ENCODE measurements at places on chromosomes 2 and 18.

- no peak for DNase-seq
These were observed 275.3 kb downstream of the KCNS3 start for GRCh38 chr2:18153741-18154140.

- no peak for DNase-seq
These were observed 609.1 kb upstream of the SYT4 start for GRCh38 chr18:43886341-43886740.

GRCh38 chr18:49910986-49911385 lies 97.7 kb upstream of the ACAA2 start:
- DNase-seq: no peak

DNA sequence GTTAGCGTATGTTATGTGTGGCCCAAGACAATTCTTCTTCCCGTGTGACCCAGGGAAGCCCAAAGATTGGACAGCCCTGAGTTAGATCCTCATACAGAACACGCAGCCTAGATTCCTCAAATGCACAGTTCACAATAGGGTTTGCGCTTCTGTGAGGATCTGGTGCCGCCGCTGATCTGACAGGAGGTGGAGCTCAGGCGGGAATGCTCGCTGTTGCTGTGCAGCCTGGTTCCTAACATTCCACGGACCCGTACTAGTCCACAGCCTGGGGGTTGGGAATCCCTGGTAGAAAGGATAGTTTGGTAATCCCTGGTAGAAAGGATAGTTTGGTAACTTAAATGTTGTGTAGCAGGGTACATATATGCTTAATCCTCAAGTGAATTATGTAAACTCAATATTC lies 27.0 kb downstream of the MAPRE3 start:
- DNase-seq: no peak

GRCh38 chr2:3033315-3033714 lies 344.3 kb downstream of the EIPR1 start:
- DNase-seq: no peak

DNA sequence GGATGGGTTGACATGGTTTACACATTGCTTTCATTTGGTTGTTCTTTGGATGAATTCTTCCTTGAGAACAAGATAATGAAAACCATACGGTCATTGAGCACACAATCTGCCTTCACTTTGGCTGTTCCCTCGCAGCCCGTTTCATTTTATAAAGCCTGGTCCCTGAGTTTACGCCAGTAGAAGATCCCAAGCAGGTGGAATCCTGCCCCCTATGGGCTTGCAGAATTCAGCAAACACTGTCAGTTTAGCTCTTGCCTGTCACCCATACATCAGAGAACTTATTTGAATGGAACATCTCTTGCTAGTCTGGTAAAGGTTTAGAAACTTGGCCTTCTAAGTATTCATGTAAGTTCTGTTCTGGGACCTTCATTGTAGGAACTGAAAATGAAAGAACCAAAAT lies 666.4 kb upstream of the ZEB2 start:
- DNase-seq: no peak

DNA sequence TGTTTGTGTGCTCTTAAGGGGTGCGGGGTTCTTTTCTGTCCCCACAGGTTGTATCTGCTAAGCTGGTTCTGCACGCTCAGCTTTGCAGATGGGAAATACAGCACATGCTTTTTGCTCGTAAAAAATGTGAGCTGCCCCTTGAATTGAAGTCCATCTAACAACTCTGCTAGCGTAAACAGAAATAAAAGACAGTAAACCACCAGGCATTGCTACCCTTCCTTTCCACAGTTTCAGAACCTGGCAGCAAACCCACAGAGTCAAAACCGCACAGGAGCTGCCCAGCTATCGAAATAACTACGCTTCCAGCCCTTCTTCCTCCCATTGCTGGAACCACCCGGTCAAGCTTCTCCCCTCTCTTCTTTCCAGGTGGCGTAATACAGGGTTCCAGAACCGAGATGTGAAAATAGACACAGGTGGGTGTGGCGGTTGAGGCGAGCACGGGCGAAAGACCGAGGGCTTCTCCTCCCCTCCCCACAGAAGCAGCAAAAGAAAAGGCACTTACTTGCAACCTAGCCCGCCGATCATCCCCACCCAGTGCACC lies 479 bp downstream of the SCN9A start:
- DNase-seq: no peak

DNA sequence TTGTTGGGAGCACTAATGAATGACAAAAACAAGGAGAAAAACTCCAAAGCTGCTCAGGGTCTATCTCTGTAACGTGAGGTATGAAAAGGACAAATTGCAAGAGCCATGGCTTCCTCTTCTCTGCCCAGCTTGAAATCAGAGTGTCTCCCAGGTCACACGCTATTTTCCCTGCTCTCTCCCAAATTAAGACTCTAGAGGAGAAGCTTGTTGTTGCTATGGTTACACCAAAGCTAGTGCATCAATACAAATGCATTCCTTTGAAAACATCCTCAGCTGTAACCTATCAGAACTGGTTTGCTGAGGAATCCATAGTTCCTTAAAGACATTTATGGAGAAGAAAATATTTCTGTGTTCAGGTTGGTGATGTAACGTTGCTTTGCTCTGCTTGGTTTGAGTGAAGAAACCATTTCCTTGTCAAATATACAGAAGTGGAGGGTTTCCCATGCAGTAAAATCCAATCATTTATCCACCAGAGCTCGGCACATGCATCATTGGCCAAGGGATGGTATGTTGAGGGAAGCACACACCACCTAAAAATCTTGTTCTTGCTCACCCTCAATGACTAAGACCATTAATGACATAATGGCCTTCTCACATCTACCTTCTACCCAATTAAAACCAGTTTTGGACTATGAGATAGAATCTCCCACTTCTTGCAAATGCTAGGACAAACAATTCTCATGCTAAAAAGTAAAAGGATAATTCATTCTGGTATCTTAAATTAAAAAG lies 2135.6 kb upstream of the CELF4 start:
- no peak for DNase-seq

DNA sequence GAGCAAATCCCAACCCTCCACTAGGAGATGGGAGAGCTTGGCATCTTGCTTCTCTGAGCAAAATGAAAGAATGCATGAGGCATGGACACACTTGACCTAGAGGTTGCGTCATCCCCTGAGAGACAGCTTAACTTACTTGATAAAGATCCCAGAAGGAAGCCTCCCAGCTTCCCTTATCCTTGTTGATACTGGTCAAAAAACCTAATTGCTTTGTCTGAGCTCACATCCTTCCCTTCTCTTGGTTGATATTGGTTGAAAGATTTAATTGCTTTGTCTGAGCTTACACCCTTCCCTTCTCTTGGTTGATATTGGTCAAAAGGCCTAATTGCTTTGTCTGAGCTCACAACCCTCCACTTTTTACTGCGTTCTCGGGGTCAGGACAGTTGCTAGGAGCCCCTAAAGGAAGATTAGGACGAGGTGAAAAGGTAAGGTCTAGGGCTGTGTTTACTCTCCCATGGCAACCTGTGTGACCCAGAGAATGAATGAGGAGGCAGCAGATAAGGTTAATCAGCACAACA lies 12.2 kb upstream of the BOD1L2 start:
- no peak for DNase-seq

DNA sequence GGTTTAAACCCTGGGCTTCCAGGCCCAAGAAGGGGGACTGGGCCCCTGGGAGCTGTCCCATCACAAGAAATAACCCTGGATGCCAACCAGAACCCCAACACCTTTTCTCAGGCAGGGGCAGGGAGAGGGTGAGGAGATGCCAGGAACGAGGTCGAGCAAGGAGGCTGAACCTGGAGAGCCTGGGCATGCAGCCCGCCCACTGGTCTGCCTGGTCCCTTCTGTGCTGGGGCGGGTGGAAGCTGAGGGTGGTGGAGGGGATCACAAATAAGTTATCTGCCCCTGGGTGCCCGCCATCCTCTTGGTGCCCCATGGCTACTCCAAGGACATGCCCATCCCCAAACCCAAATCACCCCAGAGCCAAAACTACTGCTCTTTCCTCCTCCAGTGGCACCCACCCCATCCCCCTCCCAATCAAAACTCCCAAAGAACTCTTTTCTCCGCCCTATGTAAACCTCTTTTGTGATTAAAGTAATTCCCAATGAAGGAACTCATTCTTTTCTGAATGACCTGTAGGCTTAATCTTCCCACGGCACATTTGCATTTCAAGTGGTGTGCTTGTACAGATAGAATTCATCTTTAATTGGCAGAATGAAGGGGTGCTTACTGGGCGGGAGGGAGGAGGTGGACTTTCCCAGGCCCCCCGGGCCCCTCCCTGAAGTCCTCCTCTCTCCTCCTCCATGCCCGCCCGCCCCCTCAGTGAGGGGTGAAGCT lies 47.9 kb downstream of the EFR3B start:
- no peak for DNase-seq

DNA sequence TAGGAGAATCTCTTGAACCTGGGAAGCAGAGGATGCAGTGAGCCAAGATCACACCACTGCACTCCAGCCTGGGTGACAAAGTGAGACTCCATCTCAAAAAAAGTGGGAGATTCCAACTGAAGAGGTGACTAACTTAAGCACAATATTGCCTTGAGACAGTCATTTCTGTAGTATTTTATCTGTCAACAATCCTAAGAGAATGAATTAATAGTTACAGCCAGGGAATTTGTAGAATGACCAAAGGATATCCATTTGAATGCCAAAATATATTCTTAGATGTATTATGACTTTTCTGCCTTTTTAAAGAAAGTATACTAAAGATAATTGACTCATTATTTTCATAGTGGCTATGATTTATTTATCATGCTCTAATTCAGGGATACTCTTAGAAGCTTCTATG lies 40.7 kb upstream of the CCDC150 start:
- no peak for DNase-seq

GRCh38 chr18:39627936-39628335 lies 2062.3 kb upstream of the CELF4 start:
- DNase-seq: no peak

- no peak for DNase-seq
These were observed 356.3 kb upstream of the SETBP1 start for GRCh38 chr18:44324361-44324760.

- no peak for DNase-seq
These were observed 239.5 kb downstream of the L3MBTL4 start for GRCh38 chr18:6174983-6175745.

DNA sequence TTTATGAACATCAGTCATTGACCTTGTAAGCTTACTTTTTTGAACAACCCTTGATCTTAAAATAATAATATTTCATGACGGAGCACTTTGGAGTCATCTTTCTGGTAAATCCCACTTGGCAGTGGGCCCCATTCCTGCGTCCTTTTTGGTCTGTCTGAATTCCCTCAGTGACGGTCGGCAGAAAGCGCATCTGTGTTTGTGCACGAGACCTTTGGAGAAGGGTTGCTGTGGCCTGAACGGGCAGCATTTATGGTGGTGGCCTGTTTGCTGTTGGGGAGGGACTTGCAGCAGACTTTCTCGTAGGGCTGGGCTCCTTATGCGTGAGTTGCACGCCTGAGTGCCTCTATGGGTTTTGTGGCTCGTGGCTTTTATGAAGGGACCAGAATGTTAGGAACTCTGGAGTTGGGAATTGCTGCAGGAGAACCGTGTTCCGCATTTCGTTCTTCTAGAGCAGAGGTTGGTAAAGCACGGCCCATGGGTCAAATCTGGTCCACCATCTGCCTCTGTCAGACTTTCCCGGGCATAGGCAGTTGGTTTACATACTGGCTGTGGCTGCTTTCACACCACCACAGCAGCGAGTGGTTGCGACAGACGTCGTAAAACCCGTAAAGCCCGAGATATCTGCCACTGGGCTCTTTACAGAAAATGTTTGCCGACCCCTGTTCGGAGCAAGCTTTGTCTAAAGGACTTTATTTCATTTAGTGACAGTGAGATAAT lies 30.8 kb downstream of the LPIN1 start:
- DNase-seq: no peak

- no peak for DNase-seq
These were observed 217.1 kb upstream of the SLC35G4 start for GRCh38 chr18:11392292-11392691.

DNA sequence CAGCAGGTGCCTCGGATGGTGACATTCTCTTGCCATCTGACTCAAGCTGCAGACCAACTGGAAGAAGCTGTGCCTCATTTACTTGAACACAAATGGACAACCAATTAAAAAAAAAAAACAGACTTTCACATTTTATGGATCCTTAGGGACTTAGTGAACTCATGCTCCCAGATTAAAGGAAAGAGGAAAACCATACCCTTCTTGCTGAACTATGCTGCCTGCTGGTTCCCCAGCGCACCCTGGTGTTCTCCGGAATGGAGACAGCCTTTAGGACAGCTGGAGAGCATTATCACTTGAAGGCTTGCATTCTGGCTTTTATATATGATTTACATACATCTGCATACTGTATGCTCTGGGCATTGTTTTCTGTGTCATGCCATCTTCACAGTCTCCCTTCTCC lies 370.7 kb downstream of the SLC4A3 start:
- no peak for DNase-seq

DNA sequence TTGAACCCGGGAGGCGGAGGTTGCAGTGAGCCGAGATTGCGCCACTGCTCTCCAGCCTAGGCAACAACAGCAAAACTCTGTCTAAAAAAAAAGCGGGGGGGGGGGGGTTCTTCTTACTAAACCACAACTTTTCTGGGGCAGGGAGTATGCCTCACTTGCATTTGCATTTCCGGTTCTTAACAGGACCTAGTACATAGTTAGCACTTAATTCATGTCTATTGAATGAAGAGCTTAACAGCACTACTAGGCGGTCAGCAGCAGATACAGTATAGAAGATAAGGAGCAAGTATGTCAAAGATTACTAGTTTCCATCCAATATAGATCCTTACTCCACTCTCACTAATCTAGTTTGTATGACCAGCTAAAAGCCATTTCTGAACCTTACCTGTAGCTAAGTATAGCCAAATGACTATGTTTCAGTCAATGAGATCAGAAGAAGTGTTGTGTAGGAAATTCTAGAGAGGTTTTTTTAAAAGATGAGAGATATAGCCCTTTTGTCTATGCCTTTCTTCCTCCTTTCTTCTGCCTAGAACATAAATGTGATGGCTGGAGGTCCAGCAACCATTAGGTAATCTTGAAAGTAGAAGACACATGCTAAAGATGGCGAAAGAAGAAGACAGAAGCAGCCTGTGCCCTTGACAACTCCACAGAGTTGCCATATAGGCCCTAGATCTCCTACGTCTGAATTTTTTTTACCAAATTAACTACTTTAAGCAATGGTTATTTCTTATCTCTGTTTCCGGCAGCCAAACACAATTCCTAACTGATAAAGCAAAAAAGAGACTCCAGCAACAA lies 11.3 kb downstream of the HYCC2 start:
- DNase-seq: no peak

DNA sequence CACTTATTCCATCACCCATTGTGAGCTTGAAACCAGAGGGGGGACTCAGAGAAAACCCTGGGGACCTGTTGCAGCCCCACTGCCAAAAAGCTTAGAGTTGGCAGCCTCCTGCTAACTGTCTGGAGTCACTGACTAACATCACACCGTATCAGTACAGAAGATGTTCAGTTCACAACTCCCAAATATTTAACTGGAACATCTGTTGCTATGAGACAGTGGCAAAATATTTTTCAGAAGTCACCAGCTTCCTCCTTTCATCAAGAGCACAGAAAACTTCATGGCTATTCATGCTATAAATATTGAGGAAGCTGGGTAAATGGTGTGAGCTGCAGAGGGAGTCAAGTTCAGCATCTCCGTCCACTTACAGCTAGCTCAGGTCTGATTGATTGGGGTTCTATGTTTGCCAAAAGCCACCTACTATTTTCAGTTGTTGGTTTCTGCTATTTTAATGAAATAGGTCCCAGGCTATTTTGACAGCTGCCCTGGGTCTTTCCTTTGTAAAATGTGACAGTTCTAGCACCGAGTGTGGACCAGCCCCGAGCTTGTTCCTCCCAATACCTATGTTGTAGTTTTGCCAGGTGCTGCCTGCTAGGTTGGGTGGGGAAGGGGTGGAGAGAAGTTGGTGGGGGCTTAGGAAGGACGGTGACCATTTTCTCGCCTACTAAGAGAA lies 9.8 kb downstream of the TUBB6 start:
- DNase-seq: no peak

Data from AG04449 (cell line).